ENCODE measurements at places on chromosomes 2 and 18.

DNA sequence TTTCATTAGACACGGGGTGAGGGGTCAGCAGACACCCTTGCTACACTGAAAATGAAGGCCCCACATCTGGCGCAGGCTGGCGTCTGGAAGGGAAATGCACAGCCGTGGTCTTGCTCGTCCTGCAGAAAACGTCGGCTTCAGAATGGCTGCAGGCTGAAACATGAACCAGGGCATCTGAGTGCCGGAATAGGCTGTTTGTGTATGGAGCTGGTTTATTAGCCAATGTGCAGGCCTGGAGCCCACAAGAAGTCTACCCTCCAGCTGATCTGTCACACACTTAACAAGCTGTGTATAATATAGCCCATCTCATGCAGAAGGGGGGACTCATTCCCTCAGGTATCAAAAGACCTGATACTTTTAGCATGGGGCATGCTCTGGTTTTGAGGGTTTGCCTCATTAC, 153.4 kb upstream of the SOX11 start:
- DNase-seq, result no peak

DNA sequence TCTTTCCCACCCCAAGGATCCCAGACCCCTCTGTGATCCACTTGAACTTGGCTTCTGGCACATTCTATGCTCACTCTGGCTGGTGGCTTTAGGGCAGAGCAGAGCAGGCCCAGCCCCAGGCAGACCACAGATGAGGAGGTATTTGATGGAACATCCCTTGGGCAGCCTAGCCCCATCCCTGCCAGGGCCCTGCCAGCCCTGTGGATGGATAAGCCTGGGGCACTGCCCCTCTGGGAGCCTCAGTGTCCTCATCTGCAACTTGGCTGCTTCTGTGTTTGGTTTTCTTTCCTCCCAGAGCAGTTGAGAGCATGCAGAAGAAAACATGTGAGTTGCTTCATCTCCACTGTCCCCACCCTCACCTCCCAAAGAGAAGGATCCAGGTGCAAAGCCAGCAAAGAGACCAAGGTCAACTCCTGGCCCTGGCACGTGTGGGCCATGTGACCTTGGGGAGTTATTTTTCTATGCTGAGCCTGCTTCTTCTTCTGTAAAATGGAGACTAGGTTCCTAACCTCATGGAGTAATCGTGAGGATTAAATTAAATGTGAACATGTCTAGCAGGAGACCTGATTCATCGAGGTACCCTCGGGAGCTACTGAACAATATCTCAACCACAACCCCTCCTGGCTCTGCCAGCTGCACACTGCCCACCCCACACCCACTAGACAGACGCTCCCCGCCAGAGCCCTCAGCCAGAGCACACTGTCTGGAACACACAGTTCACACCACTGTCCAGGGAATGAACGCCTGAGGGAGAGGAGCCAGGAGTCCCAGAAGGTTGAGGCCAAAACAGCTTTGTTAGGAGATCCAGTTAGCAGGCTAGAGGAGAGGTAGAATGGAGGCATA, 14.6 kb upstream of the TNS1 start:
- no peak for DNase-seq

- no peak for DNase-seq
These were observed 78.3 kb downstream of the CMPK2 start for GRCh38 chr2:6787376-6787775.

- no peak for DNase-seq
These were observed 518.2 kb upstream of the RAB12 start for GRCh38 chr18:8091035-8091434.

- DNase-seq, result peak; percentile 51
These were observed 49.0 kb downstream of the SETBP1 start for GRCh38 chr18:44729631-44730101.

DNA sequence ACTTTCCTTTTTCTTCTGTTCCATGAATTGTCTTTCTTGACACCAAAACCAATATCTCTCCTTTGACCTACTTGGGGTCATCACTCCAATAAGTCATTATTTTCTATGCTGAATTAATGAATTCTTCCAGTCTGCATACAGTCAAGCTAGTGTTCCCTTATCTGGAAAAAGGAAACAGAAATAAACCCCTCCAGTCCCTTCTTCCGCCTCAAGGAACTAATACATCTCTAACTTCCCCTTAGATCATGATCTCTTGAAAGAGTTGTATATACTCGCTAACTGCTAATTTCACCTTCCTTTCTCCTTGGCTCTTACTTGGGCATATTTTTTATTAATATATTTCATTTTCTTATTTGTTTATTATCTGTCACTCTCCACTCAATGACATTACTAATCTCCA, 7.3 kb upstream of the ARHGAP15 start:
- no peak for DNase-seq
